ENCODE measurements at places on chromosomes 13 and 19. TPM values are rescaled to one million over a fixed set of nuclear protein-coding genes. Genes with fewer than 3 reads are reported as not detected.

Gene PDX1
- total RNA-seq = 7.1 TPM

Gene THSD1
- total RNA-seq = 0.64 TPM

Gene SHANK1
- total RNA-seq = 7.8 TPM

Gene FXYD1
- total RNA-seq = 2.0 TPM

Gene EHD2
- 21.0 TPM for total RNA-seq

Gene ZNF530
- 4.8 TPM for total RNA-seq

Gene PSG4
- total RNA-seq = not detected

Gene AMER2
- total RNA-seq = 0.14 TPM

Gene ZNF729
- not detected for total RNA-seq

Gene LYPD3
- total RNA-seq = 13.3 TPM

Gene TGFBR3L
- total RNA-seq = 1.1 TPM

Gene NLRP4
- not detected for total RNA-seq

Gene TNNT1
- 27.6 TPM for total RNA-seq

Gene ACOD1
- total RNA-seq = not detected

Measured in type B pancreatic cell (in vitro differentiated cells).